ENCODE measurements at places on chromosomes 7 and 10. TPM values are rescaled to one million over a fixed set of nuclear protein-coding genes. Genes with fewer than 3 reads are reported as not detected.

Gene ZNF804B
- 0.39 TPM for total RNA-seq

Gene SYT15B
- 1.2 TPM for total RNA-seq

Gene EZH2
- 27.0 TPM for total RNA-seq

Gene ACSL5
- 10.1 TPM for total RNA-seq

Gene CYP2C8
- total RNA-seq = 2.8 TPM

Gene PRTFDC1
- total RNA-seq = 1.2 TPM

Gene PNLIP
- not detected for total RNA-seq

Gene TRPV6
- total RNA-seq = 2.2 TPM

Gene FGF8
- total RNA-seq = not detected

Gene CNNM1
- 53.8 TPM for total RNA-seq

Gene RPEL1
- not detected for total RNA-seq

Gene HYAL4
- total RNA-seq = 6.8 TPM

Gene CCDC71L
- 33.9 TPM for total RNA-seq

All from testis (tissue), 5 donors.